ENCODE measurements at places on chromosomes 7 and 10. TPM values are rescaled to one million over a fixed set of nuclear protein-coding genes. Genes with fewer than 3 reads are reported as not detected.

DNA sequence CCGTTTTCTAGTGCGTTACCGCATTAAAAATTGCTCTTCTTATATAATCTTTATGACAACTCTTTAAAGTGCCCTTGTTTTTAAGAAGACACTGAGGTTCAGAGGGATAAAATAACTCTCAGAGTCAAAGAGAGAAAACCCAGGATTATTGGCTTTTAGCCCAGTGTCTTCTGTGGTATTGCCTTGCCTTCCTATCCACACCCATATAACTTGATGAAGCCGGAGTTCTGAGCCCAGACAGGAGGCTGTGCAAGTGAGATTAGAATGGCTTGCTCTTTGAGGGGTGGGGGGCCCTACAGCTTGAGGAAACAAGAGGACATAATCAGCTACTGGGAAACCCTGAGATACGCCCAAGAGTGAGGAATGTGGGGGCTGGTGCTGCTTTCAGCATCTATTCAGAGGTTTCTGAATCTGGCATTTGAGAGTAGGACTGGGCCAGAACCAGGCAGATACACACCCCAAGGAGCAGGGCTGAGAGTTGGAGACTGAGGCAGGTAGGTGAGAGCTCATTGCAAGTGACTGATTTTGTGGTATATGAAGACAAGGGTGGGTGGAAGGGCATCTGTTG, 2.3 kb downstream of the PRXL2A start:
- DNase-seq = no peak

Gene BTBD16
- 0.89 TPM for total RNA-seq

GRCh38 chr7:50664937-50665336, 99.7 kb upstream of the DDC start:
- DNase-seq = no peak

- DNase-seq = no peak
Observed at GRCh38 chr7:128679920-128680319, 7.8 kb downstream of the GARIN1A start.

Gene GRID1
- 15.4 TPM for total RNA-seq

GRCh38 chr10:22476601-22477321, 131.5 kb downstream of the SPAG6 start:
- DNase-seq = no peak

DNA sequence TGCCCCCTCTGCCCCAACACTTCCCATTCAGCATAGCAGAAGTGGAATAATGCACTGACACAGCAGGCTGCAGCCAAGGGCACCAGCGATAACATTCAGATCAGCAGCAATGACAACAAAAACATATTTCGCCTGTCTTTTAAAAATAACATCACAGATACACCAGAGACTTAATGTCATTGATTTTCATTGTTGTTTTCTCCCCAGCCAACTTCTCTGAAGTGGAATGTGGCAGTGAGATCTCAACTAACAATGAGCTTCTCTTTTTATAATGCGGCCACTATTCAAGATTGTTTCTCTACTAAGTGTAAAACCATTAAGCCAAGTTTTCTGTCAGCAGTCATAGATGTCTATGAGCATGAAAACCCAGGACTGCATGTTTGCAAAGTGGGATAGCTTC, 158.2 kb upstream of the TMEM229A start:
- no peak for DNase-seq

Gene C10orf105
- 0.53 TPM for total RNA-seq

- DNase-seq = no peak
Observed at GRCh38 chr10:59865101-59865500, 41.3 kb downstream of the CCDC6 start.

- DNase-seq = no peak
Observed at GRCh38 chr10:412109-412508, 276.9 kb downstream of the ZMYND11 start.

Gene SDK1
- total RNA-seq = 11.2 TPM

Measured in sciatic nerve (tissue), 2 donors.